ENCODE measurements at places on chromosomes 3 and 15.

GRCh38 chr3:64685331-64685799, 2.4 kb downstream of the ADAMTS9 start:
- peak; percentile 24 for DNase-seq

DNA sequence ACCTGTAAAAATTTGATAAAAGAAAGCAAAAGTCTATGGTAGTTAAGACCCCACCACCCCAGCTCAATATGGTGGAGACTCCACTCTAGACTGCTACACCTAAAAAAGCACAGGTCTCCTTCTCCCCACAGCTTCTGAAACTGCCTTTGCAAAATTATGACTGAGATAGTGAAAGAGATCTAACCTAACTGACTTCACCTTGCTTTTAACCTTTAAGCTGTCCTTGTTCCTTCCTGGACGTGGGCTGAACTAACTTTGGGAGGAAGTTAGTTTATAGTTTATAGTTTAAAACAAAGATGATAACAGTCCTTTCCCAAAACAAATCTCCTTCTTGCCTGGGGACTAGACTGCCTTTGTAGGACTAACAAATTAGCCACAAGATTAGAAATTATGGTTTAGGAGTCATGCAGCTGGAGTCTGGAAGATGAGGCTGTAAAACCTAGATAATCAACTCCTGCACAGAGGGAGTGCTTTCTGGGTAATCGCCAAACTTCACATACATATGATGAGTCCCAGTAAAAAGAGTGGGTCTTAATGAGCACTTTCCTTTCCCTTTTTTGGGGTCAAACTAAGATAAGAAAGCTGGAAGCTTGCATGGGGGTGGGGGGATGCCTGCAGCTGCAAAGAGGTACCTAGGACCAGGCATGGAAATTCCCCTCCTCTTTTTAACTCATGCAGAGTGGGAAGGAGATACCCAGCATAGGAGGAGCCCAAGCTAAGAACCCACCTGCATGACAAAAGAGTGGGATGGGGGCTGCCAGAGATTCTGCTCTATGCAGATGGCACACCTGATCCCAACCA, 17.5 kb downstream of the CCR8 start:
- no peak for DNase-seq

DNA sequence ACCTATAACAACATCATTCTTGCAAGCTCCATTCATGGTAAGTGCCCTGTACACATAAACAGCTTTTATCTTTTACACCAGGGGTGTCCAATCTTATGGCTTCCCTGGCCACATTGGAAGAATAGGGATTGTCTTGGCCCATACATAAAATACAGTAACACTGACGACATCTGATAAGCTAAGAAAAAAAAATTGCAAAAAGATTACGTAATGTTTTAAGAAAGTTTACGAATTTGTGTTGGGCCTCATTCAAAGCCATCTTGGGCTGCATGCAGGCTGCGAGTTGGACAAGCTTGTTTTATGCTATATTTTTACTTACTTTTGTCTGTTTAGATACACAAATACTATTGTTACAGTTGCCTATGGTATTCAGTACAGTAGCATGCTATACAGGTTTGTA, 31.6 kb downstream of the ZNF654 start:
- no peak for DNase-seq

DNA sequence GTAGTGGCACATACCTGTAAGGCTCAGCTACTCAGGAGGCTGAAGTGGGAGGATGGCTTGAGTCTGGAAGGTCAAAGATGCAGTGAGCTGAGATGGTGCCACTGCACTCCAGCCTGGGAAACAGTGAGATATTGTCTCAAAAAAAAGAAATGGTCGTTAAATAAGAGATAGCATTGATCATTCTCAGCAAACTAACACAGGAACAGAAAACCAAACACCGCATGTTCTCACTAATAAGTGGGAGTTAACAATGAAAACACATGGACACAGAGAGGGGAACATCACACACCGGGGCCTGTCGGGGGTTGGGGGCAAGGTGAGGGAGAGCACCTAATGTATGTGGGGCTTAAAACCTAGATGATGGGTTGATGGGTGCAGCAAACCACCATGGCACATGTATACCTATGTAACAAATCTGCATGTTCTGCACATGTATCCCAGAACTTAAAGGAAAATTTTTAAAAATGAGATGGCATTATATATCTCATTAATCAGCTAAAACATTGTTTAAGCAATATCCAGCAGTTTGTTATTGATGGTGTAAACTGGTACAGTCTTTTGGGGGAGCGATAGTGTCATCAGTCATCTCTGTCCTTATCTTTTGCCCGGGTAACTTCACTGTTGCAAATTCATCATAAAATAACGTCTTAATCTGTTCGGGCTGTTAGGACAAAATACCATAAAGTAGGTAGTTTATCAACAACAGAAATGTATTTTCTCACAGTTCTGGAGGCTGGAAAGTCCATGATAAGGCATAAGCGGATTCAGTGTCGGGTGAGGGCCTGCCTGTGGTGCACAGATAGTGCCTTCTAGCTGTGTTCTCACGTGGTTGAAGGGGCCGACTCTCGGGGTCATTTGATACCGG, 1.7 kb upstream of the MAN2A2 start:
- no peak for DNase-seq
